Mesothelial cell of epicardium (in vitro differentiated cells): ENCODE measurements at places on chromosomes 16 and 17. TPM values are rescaled to one million over a fixed set of nuclear protein-coding genes. Genes with fewer than 3 reads are reported as not detected.

- H3K4me1 ChIP-seq: peaks cover 15% of the 10 kb centered on the region
- no peaks in the 10 kb centered on the region for H3K27me3 ChIP-seq
- no peak overlapping the region for H3K27ac ChIP-seq
Observed at GRCh38 chr17:78137392-78138203, 7.0 kb downstream of the TMC8 start.

DNA sequence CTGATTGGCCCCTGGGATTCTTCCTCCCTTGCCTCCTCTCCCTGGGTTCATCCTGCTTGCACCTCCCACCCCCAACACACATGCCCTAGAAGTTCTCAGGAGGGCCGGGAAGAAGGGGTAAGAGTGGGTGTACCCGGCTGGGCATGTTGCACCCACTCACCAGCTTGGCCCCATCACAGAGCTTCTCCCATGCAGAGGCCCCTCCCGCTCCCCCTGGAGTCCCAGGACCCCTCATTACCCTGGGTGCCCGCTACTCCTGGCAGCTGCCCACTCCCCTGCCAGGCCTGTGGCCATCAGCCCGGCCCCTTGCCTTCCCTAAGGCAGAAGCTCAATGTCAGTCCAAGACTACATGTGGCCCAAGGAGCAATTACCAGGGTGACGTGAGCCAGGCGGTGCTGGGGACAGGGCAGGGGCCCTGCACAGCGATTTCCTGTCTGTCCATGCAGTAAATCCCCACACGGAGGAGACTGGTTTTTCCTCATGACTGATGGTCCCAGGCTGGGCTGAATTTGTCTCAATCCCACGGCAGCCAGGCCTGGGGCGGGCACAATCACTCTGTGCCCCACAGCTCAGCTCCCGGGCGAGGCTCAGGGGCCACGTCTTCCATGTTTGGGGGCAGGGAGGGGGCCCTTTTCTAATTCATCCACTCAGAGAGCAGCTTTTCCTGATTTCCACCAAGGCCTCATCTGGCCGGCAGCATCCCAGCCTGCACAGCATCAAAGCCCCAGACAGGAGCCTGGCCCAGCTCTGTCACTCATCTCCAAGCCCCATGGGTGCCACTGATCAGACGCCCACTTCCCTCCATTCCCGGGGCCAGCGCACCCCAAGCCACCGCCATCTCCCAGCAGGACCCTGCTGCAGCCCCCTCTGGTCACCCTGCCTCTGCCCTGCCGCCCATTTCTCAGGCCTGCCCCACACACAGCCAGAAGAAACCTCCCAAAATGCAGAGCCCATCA, 234.7 kb downstream of the KATNIP start:
- peaks cover 26% of the 10 kb centered on the region for H3K4me1 ChIP-seq
- no peaks in the 10 kb centered on the region for H3K36me3 ChIP-seq
- no peak overlapping the region for H3K27ac ChIP-seq
- no peak for DNase-seq
- no peaks in the 10 kb centered on the region for H3K27me3 ChIP-seq

TK1 gene
- total RNA-seq: 23.3 to 25.7 TPM (median 23.3 TPM) in 3 replicates

DNA sequence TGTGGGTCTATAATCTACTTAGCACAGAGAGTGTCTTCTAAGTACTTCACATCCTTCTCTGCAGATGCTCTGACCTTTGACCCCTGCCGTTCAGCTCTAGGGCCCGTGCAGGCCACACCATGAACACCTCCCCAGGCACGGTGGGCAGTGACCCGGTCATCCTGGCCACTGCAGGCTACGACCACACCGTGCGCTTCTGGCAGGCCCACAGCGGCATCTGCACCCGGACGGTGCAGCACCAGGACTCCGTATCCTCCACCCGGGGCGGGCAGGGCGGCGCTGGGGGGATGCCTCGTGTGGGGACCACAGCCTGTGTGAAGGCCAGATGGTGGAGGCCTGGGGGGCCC, 686 bp downstream of the MLST8 start:
- peaks cover 2% of the 10 kb centered on the region for H3K27me3 ChIP-seq
- peak overlapping the region; percentile 79 for H3K4me3 ChIP-seq
- peaks cover 6% of the 10 kb centered on the region for H3K36me3 ChIP-seq
- H3K4me1 ChIP-seq: peaks cover 9% of the 10 kb centered on the region
- no peak for DNase-seq

DNA sequence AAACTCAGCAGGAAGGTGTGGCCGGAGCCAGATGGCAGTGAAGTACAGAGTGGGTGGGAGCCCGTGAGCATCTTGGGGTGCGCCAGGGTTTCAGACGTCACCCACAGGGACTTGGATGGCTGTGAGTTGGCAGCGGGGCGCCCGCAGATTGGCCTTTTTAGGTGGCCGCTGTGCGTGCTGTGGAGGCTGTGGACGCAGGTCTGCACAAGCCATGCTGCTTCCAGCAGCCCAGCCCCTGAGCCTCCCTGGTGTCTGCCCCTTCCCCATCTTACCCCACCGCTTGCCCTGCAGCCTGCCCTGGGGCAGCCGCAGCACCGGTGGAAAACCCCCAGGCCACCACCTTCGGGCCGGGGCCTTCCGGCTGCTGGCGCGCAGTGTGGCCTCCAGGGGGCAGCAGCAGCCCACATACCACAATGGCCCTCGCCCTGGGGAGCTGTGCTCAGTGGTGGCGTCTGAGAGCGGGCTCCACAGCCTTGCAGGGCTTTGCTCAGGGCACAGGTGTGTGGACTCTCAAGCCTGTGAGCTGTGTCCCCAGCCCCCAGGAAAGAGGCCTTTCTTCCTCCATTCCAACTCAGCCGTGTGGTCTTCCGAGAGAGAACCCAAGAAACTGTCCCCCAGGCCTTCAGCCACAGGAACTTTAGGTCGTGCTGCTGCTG, 11.8 kb downstream of the ENDOV start:
- peak; percentile 89 for DNase-seq
- no peaks in the 10 kb centered on the region for H3K27me3 ChIP-seq
- no peaks in the 10 kb centered on the region for H3K4me1 ChIP-seq
- H3K36me3 ChIP-seq: no peaks in the 10 kb centered on the region
- no peak overlapping the region for H3K4me3 ChIP-seq
- H3K27ac ChIP-seq: no peak overlapping the region

FZD2 gene
- 82.1 to 88.3 TPM (median 84.4 TPM) in 3 replicates for total RNA-seq

GRCh38 chr17:45258981-45259380, 2.9 kb downstream of the SPATA32 start:
- H3K36me3 ChIP-seq: no peaks in the 10 kb centered on the region
- no peak overlapping the region for H3K27ac ChIP-seq
- H3K4me1 ChIP-seq: peaks cover 3% of the 10 kb centered on the region
- no peak for DNase-seq

GRCh38 chr16:86095906-86096485, 197.0 kb downstream of the IRF8 start:
- no peak overlapping the region for H3K27ac ChIP-seq
- H3K36me3 ChIP-seq: no peaks in the 10 kb centered on the region
- H3K4me3 ChIP-seq: no peak overlapping the region
- peaks cover 52% of the 10 kb centered on the region for H3K27me3 ChIP-seq
- DNase-seq: no peak
- peaks cover 8% of the 10 kb centered on the region for H3K4me1 ChIP-seq

GRCh38 chr16:508884-509736, 18.4 kb upstream of the CAPN15 start:
- H3K27me3 ChIP-seq: no peaks in the 10 kb centered on the region
- H3K36me3 ChIP-seq: peaks cover 12% of the 10 kb centered on the region
- no peak overlapping the region for H3K27ac ChIP-seq
- no peak for DNase-seq
- H3K4me1 ChIP-seq: no peaks in the 10 kb centered on the region

GCSH gene
- 31.6 to 37.6 TPM (median 34.8 TPM) in 3 replicates for total RNA-seq

DNA sequence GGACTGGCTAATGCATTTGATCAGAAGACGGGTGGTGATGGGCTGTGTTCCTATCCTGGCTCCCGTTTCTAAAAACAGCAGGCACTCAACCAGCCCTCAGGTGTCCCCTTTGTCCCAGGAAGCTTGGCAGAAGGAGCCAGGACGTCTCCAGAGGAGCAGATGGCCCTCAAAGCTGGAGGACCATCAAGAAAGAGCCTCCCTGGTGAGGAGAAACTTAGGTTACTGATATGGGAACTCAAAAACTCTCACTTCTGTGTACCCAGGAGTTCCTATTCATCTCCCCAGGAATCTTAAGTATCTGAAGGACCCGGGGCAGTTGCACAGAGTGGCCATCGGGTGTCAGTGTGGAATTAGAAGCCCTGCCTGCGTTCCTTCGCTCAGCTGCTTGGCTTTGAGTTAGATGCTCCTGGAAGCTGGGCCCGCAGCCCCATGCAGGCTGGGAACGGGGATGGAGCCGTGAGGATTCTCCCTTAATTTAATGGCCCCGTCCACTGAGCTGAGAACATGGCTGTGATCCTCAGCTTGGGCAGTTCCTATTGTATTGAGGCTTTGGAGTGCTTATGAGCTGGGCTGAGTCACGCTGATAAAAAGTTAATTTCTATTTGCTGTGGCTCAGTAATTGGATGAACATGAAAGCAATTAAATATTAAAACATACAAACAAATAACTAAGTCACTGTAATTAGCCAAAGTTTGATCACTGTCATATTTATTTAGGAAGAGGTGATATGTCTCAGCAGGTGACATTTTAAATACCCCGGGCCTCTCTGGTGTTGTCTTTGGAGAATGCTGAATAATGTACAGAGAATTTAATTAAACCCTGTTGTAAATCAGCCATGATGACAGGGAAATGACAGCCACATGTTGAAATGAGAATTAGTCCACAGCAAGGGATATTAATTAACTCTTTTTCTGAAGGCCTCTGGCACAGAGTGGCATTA, 402.1 kb downstream of the SEC14L1 start:
- H3K27me3 ChIP-seq: peaks cover 47% of the 10 kb centered on the region
- H3K27ac ChIP-seq: peak overlapping the region; percentile 53
- H3K4me1 ChIP-seq: peaks cover 33% of the 10 kb centered on the region
- no peak overlapping the region for H3K4me3 ChIP-seq
